ENCODE measurements at places on chromosomes 5 and 9. TPM values are rescaled to one million over a fixed set of nuclear protein-coding genes. Genes with fewer than 3 reads are reported as not detected.

GRCh38 chr5:38240212-38240611 lies 18.1 kb upstream of the EGFLAM start:
- no peak for DNase-seq

- no peak for DNase-seq
Observed at GRCh38 chr5:111699976-111700375, 57.0 kb downstream of the NREP start.

GRCh38 chr5:138033386-138033808 lies 518 bp upstream of the FAM13B start:
- no peak for DNase-seq

GRCh38 chr5:106135473-106135872 lies 1535.3 kb downstream of the EFNA5 start:
- DNase-seq: no peak

BOD1 gene
- total RNA-seq: 27.3 TPM

Measured in activated T-helper 1 cell treated with anti-CD3 and anti-CD28 coated beads, Interleukin-12 subunit alpha, Interleukin-12 subunit beta, Interleukin-2, Interleukin-4 antibody, amounts not matched to agents 30 ng/mL and 10 ng/mL and 1 ng/mL, durations not matched to agents 14 hours and 24 hours and 36 hours (primary cell).